ENCODE measurements at places on chromosomes 4 and X.

DNA sequence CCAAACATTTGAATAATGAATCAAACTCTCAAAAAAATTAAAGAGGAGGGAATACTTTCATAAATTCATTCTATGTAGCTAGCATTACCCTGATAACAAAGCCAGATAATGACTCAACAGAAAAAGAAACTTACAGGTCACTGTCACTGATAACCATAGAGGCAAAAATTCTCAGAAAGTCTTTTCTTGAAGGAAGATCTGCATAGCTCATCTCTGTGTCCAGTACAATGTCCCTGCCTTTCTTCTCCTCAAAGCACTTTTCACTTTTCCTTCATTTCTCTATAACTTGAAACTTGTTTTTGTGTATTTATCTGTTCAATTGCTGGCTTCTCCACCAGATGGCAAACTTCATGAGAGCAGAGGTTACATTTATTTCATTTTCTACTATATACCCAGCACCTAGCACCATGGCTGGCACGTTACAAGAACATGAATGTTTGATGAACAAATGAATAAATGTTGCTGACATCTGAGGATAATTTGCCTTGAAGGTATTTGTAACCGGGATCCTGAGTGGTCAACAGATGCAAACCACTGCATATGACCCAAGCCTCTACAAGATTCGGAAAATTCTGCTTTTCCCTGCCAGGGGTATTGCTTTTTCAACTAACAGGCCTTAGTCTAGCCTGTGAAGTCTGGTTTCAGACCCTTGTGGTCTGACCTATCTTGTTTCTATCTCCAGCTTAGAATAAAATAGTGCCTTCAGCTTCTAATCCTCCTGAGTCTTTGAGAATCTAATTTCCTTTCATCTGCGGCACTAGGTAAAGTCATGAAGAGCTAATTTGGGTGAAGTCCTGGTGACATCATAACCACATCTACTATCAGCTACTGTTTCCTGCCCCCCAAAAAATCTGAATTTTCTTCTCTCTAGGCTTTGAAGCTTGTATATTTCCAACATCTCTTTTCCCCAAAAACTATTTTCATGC is 52.5 kb upstream of the ANTXR2 start:
- DNase-seq = no peak

DNA sequence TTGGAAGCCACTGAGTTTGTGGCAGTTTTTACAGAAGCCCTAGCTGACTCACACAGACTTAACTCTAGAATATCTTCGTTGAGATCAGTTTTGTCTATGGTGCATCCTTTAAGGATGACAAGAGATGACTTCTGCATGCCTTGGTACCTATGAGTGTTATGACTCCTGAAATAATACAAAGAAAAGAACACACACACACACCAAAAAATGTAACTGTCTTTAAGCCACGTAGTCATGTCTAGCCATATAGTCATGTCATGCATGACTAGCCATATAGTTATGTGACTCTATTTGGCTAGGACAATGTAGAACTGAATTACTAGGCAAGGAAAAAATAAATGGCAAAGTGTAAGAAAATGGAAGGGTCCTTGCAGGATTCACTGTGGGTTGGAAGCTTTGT is 447.8 kb downstream of the NLGN4X start:
- no peak for DNase-seq

- DNase-seq = no peak
Measured at GRCh38 chr4:186946136-186946535, 222.5 kb upstream of the FAT1 start.

GRCh38 chrX:95065151-95065550 is 1391.1 kb downstream of the FAM133A start:
- DNase-seq = no peak
